Activated CD4-positive, alpha-beta T cell treated with anti-CD3 and anti-CD28 coated beads, Interleukin-2, amount 10 ng/mL, durations not matched to agents 7 days and 5 days (primary cell): ENCODE measurements at places on chromosomes 12 and 14.

DNA sequence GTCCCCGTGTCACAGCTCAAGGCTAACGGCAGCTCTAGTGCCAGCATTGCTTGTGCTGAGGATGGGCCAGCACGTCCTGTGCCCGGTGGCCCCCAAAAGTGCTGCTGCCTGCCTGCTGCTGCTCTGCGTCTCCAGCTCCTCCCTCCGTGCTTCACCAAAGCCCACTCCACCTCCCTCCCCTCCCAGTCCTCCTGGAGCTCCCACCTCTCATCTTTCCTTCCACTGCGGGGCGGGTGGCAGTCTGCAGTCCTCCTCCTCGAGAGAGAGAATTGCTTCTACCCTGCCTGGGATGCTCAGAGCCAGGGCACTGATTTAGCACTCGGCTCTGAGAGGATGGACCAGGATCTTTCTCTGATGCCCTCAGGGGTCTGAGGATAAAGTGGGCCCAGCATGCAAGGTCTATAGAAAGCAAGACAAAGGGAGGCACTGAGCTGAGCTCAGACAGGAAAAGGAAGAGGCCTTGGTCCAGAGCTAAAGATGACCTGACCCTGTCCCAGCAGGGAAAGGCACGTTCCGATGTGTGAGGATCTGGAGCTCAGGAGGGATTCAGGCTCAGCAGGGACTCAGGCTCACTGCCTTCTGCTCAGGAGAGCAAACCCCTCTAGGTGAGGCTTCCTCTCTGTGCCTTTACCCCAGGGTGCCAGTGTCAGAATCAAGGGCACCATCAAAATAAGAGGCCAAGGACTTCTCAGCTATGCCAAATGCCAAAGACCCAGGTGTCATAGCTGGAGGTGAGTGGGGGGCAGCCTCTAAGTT lies 113.1 kb upstream of the FKBP4 start:
- no peak for DNase-seq

DNA sequence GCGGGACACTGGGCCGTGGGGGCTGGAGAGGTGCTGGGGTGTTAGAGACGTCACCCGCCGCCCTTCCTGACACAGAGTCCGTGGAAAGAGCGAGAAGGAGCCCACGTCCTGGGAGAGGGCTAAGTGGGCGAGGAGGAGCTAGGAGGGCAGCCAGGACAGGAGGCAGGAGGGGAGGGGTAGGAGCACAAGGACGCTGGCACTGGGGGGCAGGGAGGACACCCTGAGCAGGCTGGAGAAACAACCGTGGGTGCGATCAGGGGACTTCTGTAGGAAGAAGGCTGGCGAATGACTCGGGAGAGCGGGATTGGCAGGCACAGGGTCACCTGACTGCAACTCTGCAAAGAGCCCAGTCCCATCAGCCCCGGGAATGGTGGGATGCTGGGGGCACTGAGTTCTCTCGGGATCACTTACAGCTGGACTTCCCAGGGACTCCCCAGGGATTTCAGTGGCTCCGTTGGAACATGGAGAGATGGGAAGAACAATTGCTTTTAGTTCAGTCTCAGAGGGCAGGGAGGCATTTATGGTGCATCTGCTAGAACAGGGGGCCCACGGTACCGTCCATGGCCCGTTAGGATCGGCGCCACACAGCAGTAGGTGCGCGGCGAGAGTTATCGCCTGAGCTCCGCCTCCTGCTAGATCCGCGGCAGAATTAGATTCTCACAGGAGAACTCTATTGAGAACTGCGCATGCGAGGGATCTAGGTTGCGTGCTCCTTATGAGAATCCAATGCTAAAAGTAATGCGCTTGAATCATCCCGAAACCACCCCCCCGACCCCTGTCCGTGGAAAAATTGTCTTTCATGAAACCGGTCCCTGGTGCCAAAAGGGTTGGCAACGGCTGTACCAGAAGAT lies 24.3 kb downstream of the UBR7 start:
- no peak for DNase-seq

DNA sequence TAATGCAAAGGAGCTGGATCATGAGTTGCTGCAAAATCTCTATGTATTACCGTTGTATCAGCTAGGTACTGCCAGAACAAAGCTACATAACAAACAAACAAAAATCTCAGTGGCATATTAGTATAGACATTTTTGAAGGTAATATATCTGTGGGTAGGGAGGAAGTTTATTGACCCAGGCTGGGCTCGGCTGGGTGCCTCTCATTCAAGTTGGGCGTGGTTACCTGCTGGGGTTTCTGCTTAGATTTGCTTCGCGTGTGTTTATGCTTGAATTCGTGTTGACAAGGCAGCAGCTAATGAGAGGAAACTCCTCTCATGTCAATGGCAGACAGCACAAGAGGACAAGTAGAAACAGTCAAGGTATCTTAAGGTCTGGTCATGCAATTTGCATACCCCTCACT lies 520.7 kb downstream of the SOX5 start:
- DNase-seq, result no peak

DNA sequence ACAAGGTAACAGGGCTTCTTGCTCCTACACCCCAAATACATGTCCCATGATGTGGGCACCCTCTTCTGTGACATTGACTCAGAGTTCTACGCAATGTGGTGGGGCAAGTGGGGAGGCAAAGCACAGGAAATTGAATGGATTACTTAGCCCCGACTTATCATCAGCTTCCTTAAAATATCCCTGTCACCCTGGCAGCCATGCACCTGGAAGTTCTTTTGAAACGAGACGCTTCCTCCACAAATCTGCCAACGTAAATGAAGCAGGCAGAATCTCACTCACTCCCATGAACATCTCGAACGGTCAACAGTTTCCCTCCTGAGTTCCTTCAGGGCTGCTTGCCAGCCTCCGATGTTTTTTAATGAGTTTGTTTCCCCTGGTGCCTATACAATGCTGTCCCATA lies 33.5 kb downstream of the RNFT2 start:
- DNase-seq, result no peak

GRCh38 chr14:29821242-29821641 lies 106.4 kb downstream of the PRKD1 start:
- DNase-seq, result no peak

DNA sequence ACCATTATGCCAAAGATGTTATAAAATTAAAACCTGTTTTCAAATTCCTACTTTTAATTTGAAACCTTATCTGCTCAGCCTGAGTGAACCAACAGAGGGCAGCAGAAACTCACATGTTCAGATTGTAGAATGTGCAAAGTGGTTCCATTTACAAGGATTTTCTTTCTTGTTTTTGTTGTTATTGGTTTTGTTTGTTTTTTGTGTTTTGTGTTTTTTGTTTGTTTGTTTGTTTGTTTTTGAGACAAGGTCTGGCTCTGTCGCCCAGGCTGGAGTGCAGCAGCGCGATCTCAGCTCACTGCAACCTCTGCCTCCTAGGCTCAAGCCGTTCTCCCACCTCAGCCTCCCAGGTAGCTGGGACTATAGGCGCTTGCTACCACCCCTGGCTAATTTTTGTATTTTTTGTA lies 22.8 kb upstream of the GARIN2 start:
- peak; percentile 61 for DNase-seq

DNA sequence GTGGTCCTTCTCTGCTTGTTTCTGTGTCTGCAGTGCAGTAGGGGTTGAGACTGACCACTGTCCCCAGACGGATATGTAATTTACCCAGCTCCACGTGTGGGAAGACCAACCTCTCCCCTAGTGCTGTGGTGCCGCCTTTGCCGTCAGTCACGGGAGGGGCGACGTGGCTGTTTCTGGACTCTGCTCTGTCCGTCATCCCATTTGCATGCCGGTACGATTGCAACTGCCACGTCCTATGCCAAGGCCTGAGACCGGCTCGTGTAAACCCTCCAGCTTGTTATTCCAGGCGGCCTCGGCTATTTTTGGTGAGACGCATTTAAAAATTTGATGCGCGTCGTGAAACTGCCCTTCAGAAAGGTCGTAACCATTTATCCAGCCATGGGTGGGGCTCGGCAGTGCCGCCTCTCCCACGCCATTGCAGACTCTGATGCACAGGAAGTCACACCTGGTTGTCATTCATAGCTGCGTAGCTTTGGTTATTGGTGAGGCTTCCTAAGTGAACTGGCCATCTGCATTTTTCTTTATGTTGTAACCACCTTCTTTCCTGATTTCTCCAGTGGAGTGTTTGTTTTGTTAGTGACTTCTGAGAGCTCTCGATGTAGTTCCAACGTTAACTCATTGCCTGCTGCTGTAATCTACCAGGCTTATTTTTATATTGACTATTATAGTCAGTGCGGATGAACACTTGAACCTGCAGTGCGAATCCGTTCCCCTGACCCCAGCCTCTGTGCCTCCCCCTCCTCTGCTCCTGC lies 75.1 kb downstream of the ADGRD1 start:
- no peak for DNase-seq
